ENCODE measurements at places on chromosomes 12 and 14.

DNA sequence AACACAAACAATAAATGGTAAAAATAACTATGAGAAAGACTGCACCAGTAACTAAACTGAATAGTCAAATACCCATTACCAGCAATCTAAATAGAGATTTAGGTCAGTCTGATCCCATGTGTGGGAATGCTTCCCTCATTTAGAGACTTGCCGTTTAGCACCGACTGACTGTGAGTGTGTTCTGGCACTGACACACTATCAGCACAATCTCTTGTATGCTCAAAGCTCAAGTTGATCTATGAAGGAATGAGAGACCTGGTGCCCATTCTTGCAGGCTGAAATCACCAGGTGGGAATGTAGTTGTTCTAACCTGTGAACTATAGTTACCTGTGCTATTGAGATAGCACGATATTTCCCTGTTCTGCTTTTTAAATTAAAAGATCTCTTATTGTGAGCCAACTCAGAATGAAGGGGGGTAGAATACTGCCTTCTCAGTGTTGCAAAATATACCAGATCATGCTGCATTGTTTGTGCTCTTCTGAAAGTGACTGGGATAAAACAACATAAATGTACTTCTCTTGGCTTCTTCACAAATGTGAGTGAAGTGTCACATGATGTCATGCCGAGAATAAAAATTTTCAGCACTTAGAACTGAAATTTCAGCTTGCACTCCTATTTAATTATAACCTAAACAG, 99.6 kb downstream of the LIN7A start:
- DNase-seq, result no peak

- no peak for DNase-seq
Measured at GRCh38 chr14:46054526-46054925, 597.1 kb downstream of the RPL10L start.

- DNase-seq, result no peak
Measured at GRCh38 chr12:87270919-87271318, 758.3 kb downstream of the C12orf50 start.

GRCh38 chr12:2462087-2462486, 332.7 kb upstream of the FKBP4 start:
- no peak for DNase-seq

DNA sequence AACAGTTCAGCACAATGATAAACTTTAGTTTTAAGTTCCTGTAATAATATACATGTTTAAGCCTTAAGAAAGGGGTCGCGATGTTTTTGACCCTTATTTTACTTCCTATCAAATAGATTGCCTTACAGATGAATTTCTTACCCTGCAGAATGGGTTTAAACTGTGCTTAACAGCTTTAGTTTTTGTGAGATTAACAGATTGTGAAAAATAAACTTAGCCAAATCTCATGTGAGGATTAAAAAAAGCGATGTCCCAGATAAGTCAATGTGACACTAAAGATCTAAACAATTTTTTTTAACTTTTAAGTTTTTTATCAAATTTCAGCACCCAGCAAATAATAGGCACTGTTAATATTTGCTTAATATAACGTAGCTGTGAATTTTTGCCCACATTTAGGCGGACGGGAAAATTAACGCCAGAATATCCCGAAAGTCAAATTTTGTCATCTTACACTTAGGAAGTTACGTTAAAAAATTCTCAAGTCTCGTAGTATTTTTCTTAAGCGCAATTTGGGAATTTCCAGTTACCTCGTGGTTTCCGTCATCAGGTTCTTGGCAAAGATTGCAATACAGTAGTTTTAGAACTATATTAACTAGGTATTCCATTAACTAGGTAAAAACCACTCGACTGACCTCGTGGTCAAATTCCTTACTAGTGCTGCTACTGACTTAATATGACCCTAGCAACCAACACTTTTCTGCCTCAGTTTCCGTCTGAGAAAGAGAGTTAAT, 1.2 kb downstream of the HNRNPC start:
- no peak for DNase-seq

DNA sequence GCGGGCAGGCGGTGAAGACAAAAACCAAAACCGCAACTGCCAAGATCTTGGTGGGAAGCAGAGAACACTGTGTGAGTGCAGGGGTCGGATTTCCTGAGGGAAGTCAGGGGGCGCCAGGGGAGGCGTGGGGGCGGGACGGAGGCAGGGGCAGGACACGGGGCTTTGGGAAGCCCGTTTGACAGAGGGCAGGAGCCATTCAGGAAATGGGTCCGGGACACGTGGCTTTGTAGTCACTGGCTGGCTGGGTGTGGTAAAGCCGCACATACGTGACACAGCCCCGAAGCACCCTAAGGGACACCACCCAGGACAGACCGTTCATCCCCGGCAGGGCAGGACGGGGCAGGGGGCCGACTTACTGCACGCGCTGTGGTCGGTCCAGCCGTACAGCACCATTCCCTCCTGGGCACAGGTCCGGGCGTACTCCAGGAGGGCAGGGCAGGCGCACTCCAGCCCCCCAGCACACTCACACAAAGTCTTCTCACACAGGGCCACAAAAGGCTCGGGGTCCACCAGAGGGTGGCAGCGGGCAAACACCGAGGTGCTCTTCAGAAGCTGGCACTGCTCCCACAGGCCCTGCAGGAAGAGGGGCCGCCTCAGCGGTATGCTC, 49.4 kb downstream of the VWF start:
- no peak for DNase-seq

DNA sequence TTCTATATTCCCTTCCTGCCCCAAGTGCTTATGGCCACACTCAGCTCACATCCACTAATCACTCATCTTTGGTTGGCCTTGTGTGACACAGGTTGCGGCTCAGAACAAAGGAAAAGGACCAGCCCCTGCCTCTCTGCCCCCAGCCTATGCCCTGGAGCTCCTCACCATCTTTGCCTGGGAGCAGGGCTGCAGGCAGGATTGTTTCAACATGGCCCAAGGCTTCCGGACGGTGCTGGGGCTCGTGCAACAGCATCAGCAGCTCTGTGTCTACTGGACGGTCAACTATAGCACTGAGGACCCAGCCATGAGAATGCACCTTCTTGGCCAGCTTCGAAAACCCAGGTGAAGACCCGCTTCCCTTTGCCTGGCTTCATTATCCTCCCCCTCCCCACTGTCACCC, 15.8 kb upstream of the OAS2 start:
- DNase-seq, result no peak

DNA sequence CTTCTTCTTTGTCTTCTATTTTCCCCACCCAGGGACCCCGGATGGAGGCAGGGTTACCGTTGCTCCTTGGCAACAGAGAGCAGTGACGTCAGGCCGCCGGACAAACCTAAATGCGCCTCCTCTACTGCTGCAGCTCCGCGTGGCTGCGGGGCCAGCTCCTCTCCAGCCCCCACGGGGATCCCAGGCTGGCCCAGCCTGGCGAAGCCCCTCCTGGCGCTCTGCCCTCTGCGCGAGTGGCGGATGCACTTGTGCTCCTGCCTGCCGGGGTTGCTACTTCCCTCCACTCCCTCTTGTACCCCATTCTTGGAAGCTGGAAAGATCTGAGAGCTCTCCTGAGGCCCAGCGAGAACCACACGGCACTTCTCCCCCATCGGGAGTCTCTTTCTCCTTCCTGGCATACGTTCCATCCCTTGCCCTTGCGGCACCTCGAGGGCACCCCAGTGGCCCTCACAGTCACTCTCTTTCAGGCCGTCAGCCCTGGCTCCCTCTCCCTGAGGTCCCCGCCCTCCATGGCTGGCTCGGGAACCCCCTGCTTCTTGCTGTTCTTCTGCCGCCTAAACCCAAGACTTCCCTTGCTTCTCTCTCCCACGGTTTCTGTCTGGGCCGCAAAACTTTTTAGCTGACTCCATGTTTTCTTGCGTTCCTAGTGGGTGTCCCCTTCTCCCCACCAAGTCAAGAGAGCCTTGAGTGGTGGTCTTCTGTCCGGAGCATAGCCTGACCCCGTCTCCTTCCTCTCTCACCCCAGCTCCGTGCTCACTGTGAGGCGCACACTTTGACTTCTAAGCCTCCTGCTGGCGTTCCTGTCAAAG, 121.7 kb downstream of the PAPOLA start:
- no peak for DNase-seq

- no peak for DNase-seq
Measured at GRCh38 chr14:81655423-81656314, 122.0 kb upstream of the SEL1L start.

- no peak for DNase-seq
Measured at GRCh38 chr12:1984759-1985158, 19.5 kb downstream of the DCP1B start.

- DNase-seq, result no peak
Measured at GRCh38 chr12:4280351-4281163, 7.0 kb downstream of the CCND2 start.

- no peak for DNase-seq
Measured at GRCh38 chr12:69903548-69903947, 78.5 kb downstream of the MYRFL start.

DNA sequence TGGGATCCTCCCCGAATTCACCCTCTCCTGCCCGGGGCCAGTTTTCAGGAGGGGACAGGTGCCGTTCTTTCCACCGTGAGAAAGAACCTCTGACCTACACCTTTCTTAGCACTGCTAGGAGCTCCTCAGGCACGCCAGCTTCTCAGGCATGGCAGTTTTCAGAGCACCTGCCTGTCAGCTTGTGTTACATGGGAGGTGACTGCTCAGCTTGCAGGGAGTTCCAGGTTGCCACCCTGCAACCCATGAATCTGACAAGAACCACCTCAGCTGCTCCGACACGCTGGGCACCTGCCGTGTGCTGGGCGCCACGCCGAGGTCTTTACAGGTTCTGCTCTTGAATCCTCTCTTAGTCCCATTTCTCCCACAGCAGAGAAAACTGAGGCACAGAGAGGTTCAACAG, 12.9 kb downstream of the BRI3BP start:
- no peak for DNase-seq

DNA sequence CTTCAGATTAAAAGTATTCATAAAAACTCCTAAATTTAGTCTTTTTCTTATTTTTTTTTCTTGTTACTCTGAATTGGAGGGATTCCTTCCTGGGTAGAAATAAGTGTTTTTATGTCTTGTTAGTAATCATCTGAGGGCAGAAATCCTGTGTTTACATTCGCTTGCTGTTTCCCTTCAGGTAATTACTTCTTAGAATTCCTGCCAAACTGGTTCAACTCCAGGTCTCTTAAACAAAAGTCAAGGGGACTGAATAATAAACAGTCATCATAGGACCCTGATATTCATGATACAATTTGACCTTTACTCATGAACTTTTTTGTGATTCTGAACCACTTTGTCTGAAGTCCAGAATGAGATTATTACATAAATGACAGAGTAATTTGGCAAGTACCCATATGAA, 843.9 kb downstream of the FLRT2 start:
- no peak for DNase-seq

DNA sequence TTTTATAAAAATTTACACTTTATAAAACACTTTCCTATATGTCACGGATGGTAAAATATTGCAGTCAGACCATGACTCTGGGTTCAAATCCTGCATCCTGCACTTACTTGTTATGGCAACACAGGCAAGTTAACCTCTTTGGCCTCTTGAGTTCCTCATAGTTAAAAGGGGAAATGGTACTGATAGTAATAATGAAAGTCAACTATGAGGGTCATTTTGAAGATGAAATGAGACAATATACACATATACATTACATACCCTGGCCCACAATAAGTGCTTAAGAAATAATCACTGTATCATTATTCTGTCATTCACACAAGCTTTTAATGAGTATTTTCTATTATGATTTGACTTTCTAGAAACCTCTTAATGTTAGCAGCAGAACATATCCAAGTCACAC, 64.4 kb downstream of the C12orf42 start:
- no peak for DNase-seq

DNA sequence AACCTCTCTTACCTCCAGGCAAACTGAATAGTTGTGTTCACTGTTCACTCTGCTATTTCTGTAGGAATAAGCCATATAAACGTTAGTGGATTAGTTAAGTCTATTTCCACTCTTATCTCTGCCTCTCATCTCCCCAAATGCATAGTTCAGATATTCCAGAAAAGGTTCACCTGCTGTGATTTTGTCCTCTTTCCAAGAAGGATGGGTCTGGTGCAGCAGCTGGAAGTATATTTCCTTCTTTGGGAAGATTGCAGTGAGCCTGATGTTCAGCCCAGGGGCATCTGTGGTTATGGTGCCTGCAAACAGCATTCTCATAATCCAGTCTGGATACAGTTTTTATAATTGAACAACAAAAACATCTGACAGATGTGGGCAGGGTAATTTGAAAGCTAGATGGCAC, 97.7 kb downstream of the TPH2 start:
- DNase-seq, result no peak

DNA sequence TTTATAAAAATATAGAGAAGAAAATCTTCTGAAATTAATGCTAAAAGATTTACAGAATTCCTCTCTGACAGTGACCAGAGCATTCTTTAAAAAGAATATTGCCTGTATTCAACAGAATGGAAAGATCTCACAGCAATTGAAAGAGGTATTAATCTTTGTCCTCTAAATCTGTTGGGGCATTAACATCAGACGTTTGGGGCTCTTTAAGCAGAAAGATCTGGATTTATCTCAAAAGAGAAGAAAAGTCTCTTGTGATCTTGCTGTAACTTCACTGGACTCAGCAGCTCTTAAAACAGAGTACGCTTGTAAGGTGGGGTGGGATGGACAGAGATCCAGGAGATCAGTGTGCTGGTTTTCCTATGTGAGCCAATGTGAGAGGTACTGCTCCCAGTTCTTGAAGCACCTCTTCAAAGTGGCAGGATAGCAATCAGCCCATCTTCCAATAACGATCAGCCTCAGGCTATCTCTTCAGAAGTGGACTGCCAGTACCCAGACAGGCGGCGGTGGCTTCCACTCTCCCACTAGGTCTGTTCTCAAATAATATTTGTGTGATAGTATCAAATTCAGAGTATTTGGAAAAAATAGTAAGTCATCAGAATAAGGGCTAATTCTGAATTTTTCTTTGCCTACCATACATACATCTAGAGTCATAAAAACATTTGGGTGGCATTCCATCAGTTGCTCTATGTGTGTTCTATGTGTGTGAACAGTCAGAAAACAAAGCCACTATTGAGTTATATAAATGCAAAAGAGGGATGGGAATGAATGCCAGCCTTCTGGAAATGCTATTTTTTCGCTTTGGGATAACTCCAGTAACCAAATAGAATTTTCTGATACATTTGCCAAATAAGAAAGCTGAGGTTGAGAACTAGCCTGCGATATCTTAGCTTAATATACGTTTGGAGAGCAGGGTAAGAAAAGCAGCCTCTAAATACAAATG, 237.4 kb upstream of the RGS6 start:
- no peak for DNase-seq

- no peak for DNase-seq
Measured at GRCh38 chr14:94375552-94376107, 12.8 kb downstream of the SERPINA1 start.

- DNase-seq, result no peak
Measured at GRCh38 chr14:56471056-56471455, 108.5 kb upstream of the TMEM260 start.
